GM04503 (cell line): ENCODE measurements at places on chromosomes 4 and X.

GRCh38 chr4:119244832-119245231, 32.3 kb downstream of the USP53 start:
- DNase-seq, result no peak

DNA sequence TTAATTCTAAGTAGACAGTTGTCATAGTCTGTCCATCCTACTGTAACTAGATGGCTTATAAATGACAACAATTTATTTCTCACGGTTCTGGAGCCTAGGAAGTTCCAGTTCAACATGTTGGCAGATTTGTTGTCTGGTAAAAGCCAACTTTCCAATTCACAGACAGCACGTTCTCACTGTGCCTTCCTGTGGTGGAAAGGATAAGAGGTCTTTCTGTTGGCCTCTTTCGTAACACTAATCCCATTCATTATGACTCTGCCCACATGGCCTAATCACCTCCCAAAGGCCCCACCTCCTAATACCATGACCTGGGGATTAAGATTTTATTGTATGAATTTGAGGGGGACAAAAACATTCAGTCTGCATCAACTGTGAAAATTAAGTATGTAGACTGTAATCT, 83.2 kb downstream of the GALNTL6 start:
- no peak for DNase-seq

- no peak for DNase-seq
Observed at GRCh38 chr4:69823481-69824186, 36.3 kb downstream of the SULT1E1 start.

DNA sequence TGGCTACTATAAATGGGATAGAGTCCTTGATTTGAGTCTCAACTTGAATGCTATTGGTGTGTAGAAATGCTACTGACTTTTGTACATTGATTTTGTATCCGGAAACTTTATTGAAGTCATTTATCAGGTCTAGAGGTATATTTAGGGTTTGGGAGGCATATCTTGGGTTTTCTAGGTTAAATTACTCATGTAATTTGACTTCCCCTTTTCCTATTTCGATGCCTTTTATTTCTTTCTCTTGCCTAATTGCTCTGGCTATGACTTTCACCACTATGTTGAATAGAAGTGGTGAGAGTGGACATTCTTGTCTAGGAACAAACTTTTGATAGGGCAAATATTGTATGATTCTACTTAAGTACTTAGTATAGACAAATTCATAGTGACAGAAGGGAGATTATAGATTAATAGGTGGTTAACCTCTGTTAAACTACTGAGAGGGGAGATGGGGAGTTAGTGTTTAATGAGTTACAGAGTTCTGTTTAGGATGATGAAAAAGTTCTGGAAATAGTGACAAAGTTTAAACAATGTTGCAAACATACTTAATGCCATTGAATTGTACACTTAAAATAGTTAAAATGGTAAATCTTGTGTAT, 22.8 kb upstream of the HSPA4L start:
- no peak for DNase-seq

DNA sequence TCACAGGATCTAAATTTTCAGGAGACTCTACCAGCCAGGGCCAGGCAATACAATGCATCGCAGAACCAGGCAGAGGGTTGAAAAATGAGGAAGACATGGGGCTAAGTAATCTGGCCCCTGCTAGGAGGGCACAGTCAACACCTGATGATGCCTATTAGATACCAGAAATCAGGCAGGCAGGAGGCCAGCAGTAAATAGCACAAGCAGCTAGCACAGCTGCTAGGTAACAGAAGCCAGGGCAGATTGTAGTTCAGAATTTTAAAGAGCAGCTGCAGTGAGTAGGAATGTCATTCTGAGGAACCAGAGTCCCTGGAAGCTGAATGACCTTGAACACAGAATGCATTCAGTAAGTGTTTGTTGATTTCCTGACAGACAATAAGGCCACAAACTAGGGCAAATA, 38.8 kb upstream of the TRPC5OS start:
- DNase-seq, result no peak

GRCh38 chrX:49250578-49250977, 13.9 kb downstream of the FOXP3 start:
- no peak for DNase-seq

DNA sequence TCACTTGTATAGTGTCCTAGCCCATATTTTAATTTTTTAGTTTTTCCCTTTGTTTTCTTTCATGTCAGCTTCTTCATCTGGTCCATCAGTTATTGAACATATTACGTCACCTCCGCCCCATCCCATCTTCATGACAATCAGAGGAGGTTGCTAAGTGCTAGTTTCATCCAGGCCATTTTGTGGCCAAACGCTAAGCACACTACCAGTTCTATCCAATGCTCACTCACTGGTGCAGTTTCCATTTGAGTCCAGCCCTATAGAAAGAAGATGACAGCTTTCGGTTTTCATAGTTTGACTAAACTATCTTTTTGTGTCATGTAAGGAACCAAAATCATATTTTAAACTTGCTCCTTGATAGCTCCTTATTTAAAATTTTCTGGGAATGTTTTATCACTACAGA, 304.2 kb downstream of the TENM3 start:
- no peak for DNase-seq

DNA sequence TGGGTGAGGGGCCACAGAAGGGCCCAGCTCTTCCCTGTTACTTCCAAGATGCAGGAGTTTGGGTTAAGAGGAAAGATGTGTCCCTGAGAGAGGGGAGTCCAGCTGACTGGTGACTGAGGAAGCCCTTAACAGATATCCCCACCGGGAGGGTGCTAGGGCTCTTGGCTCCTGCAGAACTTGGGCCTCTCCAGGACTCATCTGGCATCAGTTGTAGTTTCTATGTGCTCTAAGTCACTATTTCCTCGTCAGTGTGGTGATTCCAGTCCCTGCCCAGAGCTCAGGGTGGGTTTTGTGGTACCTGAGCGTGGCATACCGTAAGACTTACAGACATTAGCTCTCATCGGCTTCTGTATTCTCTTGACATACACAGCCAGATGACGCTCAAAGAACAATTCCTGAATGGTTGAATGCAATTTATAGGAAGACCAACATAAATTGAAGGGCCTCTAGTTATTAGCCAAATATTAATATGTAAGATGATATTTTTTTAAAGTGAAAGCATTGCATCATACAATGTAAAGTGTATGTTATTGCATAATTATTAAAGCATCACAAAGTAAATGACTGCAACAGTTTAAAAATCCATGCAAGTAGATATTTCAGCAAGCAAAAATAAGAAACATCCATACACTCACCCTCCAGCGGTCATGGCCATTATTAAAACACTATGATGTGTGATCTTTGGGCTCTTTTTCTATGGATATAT, 195.5 kb downstream of the PTTG2 start:
- no peak for DNase-seq

GRCh38 chrX:69069876-69070275, 95.4 kb downstream of the PJA1 start:
- no peak for DNase-seq

- no peak for DNase-seq
Observed at GRCh38 chrX:68843992-68844391, 15.2 kb downstream of the EFNB1 start.

DNA sequence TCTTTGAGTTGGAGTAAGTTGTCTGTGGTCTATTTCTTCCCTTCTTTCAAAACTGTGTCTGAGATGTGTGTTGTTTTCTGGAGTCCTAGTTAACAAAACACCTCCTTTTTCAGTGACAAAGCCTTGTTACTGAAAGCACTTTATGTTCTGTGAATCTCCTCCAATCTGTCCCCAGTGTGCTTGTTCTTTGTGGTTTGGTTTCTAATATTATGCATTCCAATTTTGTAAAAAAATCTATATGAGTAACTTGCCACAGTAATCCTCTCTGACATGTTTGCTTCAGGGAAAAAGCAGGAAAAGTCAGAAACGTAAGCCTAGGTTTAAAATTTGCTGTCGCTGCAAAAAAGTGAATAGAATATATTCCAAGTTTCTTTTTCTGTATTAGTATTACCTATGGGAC, 12.4 kb downstream of the PRRG1 start:
- DNase-seq, result no peak

DNA sequence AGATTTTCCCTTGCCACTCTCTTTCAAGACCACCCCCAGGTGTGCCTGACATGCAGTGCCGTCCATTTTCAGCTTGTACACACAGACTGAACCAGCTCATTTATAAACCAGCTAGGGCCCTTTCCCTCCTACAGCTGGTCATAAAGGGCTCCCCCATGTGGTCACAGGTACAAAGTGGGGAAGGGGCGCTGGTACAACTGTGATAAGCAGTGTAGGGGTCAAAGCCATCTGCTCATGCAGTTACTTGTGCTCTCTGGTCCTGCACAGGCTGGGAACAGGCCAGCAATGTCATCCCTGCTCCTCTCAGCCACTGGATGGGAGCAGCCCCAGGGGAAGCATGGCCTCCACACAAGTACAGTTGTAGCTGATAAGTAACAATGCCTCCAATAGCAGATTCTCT, 20.6 kb downstream of the GABRQ start:
- DNase-seq, result no peak

GRCh38 chr4:138225477-138225876, 16.7 kb downstream of the SLC7A11 start:
- no peak for DNase-seq

GRCh38 chrX:107674480-107675364, 46.4 kb downstream of the PRPS1 start:
- DNase-seq, result no peak

DNA sequence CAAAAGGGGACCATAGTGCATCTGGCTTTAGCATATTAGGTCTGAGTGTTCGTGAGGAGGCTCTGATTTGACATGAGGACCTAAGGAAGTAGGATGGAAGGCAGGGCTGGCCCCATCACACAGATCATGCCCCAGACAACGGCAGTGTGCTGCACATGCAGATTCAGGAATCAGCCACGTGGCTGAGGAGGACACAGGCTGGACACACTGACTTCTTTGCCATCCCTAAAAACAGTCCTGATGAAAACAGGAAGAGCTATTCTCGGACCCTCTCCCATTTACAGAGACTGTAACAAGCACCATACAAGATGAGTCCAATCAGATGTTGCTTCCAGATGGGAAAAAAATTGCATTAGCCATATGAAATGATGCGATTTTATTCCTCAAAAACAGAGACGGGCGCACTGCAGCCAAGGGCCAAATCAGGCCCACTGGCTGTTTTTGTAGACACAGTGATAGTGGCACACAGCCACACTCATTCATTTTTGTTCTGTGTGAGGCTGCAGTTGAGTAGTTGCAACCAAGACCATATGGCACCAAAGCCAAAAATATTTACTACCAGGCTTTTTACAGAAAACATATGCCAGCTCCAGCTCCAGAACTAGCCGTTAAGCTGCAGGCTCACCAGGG, 41.0 kb downstream of the ACSL1 start:
- no peak for DNase-seq

DNA sequence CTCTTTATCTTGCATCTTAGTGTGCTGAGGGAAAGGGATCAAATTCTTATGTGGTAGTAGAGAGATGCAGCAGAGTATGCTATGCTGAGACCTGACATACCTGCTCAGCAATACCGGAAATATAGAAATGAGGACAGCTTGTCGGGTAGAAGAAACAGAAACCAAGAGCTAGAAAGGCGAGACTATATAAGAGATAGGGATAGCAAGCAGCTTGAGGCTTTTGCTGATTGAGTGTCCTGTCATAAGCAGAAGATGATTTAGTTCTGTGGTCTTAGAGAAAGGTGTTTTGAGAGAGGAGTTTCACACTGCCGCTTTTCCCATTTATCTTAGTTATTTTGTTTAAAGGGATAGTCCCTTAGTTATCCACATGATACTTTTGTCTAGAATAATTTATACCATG, 31.7 kb downstream of the USP9X start:
- no peak for DNase-seq
